ENCODE measurements at places on chromosomes 5 and 9. TPM values are rescaled to one million over a fixed set of nuclear protein-coding genes. Genes with fewer than 3 reads are reported as not detected.

- DNase-seq = no peak
Observed at GRCh38 chr9:130458027-130458803, 13.5 kb downstream of the ASS1 start.

GRCh38 chr9:17005056-17005823 is 129.6 kb upstream of the CNTLN start:
- DNase-seq = peak; percentile 78

DNA sequence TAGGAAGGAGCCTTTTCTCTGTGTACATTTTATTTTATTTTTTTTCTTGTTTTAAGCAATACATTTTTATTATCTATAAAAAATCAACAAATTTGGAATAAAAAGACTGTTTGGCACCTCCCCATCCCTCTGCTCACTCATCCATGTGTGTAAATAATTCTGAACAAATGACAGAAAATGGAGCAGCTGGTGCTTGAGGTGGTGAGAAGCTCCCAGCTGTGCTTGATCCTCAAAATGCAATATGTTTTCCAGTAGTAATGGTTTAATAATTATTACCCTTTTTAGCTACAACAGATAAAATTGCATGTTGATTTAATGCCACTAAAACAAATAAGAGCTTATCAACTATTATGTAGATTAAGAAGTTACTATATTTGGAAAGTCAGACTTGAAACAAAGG is 132.5 kb downstream of the CDH18 start:
- no peak for DNase-seq

- DNase-seq = no peak
Observed at GRCh38 chr9:87594194-87594593, 96.5 kb downstream of the DAPK1 start.

DNA sequence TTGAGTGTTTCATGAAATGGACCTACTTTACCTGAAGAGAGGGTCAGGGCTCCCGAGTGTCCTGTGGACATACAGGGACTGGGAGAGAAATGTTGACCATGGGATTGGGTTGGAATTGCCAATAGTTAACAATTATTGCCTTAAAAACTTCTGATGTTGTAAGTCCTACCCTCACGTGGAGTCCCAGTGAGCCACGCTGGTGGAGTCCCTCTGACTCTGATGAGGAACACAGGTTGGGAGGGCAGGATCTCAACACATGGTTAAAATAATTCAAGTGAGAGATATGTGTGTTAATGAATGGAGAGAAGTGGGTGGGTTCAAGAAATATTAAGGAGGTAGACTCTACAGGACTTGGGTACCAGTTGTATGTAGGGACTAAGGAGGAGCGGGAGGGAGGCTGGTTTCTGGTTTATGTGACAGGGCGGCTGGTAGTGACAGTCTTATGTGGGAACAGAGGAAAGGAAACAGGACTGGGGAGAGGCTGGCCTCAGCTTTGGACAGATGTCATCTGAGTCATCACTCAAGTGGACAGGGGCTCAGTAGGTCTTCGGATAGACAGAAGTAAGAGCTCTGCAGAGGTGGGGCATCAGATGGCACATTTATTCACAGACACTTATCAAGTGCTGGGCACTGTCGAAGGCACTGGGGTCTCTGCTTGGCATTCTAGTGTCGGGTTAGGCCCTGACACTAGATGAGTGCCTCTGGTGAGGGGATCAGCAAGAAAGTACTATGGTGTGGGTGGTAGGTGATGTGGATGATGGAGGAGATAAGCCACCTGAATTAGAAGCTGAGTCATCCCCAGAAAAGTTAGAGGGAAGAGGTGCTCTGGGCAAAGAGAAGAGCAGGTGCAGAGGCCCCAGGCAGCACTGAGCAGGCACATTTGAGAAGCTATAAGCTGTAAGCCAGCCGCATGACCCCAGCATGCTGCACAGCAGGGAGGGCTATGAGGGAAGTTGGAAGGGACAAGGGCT is 27.2 kb downstream of the MAML1 start:
- DNase-seq = no peak

- DNase-seq = peak; percentile 25
Observed at GRCh38 chr5:94524841-94525697, 93.3 kb downstream of the KIAA0825 start.

- DNase-seq = no peak
Observed at GRCh38 chr5:174922955-174923354, 198.6 kb downstream of the MSX2 start.

GRCh38 chr5:95110118-95110517 is 174.8 kb downstream of the MCTP1 start:
- no peak for DNase-seq

DNA sequence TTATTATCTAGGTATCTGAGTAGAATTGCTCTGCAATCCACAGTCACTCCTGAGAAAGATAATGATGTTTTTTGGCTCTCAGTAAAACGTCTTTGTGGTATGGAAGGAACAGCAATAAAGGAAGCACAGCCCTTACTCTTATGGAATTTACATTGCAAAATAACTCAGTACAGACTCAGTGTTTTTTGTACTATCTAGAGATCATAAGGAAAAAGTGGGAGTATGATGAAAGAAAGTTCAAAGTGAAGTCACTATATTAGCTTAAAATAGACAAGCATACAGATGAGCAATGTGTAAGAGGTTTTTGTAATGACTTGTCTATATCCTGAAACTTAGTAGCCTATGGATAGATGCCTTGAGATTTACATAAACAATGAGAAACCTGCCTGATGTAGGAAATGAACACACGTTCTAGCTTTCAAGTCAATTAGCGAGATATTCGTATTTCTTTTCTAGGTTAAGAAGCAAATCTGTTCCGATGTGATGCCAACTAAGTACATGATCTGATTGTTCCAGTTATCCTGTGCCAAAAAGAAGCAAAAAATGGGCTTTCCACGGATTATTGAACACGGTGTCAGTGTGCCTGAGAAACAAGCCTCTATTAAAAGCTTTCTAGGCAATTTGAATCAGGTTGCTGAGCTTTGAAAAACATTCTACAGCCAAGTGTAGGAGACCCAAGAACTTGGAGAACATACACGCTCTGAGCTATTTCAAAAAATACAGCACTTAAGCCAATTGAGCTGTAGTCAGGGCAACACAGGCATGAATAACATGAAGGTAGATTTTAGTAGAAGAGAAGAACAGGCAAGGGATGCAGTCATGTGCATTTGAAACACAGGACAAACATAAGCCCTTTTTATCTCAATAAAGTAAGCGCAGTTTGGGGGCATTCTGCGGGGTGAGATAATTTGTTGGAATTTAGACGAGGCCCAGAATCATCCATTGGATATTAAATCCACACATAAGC is 86.3 kb upstream of the TAF11L2 start:
- no peak for DNase-seq

- no peak for DNase-seq
Observed at GRCh38 chr5:14256756-14257393, 113.7 kb downstream of the TRIO start.

GRCh38 chr5:89330140-89330539 is 447.2 kb upstream of the MEF2C start:
- no peak for DNase-seq

GRCh38 chr5:132300577-132301343 is 6.6 kb downstream of the SLC22A4 start:
- DNase-seq = no peak

GRCh38 chr9:3941758-3942157 is 358.1 kb downstream of the GLIS3 start:
- no peak for DNase-seq

DNA sequence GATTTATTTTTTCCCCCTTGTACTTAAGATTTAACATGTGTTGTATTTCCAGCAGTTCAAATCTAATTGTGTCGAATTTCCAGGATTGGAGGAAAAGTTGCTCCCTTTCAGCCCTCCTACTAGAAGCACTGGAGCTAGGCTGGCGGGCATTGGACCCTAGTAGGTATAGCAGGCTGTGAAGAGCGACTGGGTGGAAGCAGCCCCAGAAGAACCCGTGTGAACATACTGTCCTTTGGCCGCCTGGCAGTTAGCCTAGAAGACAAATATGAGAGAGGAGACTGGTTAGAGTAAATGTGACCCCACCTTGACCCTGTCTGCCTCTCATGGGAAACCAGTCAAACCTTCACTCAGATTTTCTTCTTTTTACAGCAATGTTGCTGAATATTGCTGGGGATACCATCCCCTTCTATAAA is 13.9 kb downstream of the ALDOB start:
- DNase-seq = no peak

DNA sequence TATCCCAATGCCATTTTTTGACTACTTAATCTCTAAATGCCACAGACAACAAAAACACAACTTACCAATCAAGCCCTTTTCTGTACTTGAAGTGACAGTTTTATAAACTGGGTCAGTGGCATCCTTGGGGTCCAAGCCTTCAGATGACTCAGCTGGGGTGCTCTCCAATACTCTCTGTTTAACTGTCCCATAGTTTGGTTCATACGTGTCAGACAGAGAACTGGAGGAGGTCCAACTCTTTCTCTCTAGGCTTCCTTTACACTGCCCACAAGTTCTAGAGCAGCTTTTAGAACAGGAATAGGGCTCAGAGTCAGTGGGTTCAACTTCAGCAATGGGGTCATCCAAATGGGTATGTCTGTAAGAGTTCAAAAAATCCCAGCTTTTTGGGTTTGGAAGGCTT is 166.9 kb downstream of the CDC42SE2 start:
- DNase-seq = no peak

DNA sequence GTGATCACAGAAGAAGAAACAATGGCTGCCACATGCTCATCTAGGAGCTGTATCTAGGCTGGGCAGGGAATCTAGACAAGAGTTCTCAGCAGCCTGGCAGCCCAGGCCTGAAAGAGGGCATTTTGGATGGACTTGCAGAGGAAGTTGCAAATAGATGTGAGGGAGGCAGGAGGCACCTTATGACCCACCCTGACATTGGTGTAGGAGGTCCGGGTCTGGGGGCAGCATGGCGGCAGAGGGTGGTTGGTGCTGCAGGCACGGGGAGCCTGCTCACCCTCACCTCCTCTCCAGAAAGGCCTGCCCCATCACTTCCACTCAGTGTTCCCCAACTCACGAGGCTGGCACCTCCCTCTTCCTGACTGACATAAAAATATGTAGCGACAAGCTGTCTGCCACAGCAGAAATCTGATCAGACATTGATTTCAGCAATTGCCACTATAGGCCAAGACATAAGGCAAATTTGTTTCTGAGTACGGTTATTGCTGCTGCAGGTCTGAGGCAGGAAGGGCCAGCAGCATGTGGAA is 217.6 kb downstream of the PBX3 start:
- DNase-seq = no peak

- DNase-seq = no peak
Observed at GRCh38 chr5:172837640-172838039, 3.6 kb downstream of the ERGIC1 start.

DNA sequence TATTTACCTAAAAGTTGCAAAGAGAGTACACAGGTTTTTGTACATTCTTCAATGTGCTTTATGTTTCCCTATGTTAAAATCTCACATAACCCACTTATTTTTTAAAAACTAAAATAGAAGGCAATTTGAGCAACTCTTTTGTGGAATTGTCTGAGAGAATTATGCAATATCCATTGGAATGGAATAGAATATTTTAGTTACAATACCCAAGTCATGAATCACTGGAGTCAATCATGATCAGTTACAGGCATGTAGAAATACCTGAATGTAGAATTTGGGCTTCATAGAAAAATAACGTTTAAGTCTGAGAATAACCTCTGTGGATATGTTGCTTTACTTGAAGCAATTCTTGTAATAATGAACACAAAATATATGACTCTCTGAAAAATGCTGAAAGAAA is 143.3 kb downstream of the FGF10 start:
- DNase-seq = no peak

- DNase-seq = no peak
Observed at GRCh38 chr5:123297866-123298265, 125.3 kb downstream of the CEP120 start.

SCGB3A2 gene
- not detected for total RNA-seq

FBXL7 gene
- total RNA-seq = 13.6 TPM

ZNG1A gene
- total RNA-seq = 79.4 TPM

PIP5K1B gene
- 0.36 TPM for total RNA-seq

CARD9 gene
- 8.8 TPM for total RNA-seq

FOXD4L5 gene
- total RNA-seq = 0.33 TPM

Measured in SJCRH30 (cell line).